ENCODE measurements at places on chromosomes 11 and 22.

DNA sequence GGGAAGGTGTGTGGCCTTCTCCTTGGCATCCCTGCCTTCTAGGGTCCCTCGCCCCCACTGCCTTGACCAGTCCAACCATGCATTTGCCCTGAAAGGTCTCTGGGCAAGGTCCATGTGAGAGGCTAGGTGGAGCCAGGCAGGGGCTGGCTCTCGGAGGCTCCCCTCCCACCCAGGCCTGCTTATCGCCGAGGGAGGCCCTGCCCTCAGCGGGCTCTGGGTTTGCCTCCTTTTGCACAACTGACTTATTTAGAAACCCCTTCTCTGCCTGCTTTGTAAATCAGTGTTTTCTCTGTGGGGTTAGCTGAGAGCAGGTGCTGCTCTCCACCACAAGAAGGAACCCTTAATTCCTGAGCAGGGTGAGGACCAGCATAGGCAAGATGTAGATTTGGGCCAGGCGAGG is 47.7 kb downstream of the CD82 start:
- ATAC-seq = no peak

- ATAC-seq = no peak
These were observed 145.0 kb downstream of the CCDC34 start for GRCh38 chr11:27217948-27218420.

DNA sequence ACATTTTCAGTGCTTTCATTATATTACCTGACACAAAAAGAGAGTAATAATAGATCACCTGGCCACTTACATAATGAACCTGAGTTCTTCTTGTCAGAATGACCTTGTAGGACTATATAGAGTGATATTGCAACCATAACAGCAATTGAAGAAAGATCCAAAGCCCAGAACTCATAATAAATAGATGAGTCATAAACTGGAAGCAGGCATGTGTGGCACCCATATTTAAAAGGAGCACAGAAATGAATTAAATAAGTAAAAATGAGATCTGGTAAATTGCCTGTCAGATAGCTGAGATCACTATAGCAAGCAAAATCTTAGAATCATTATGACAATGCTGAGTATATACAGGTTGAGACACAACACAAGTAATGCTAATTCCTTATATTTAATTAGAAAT is 331.8 kb downstream of the AASDHPPT start:
- ATAC-seq = no peak

- ATAC-seq = no peak
These were observed 11.2 kb upstream of the TMEM184B start for GRCh38 chr22:38284042-38284402.

DNA sequence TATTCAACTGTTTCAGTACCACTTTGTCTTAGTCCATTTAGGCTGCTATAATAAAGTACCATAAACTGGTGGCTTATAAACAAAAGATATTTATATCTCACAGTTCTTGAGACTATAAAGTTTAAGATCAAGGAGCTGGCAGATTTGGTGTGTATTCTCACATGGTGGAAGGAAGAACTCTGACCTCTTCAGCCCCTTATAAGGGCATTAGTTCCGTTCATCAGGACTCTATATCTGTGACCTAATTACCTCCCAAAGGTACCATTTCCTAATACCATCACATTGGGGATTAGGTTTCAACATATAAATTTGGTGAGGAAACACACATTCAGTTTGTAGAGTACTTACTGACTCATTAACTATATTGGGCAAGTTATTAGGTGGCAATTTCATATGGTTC is 10.7 kb upstream of the ARL14EP start:
- no peak for ATAC-seq

DNA sequence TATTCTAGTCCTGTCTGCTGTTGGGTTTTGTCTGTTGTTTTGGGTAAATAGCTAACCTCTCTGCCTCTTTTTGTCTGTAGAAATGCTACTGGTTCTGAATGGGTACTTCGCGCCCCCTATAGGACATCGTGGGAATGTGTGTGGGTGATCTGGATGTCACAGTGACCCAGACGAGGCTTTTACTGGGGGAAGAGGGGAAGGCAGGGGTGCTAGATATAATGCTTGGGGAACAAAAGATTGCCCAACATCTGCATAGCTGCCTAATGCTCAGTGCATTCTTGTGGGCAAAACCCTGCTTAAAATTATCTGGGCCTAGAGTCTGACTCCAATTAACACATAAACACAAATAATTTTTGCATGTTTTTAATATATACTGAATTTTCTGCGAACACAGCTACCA is 57.7 kb downstream of the BMAL1 start:
- ATAC-seq = peak; percentile 42

GRCh38 chr22:37193629-37194191 is 5.7 kb upstream of the C1QTNF6 start:
- peak; percentile 30 for ATAC-seq

DNA sequence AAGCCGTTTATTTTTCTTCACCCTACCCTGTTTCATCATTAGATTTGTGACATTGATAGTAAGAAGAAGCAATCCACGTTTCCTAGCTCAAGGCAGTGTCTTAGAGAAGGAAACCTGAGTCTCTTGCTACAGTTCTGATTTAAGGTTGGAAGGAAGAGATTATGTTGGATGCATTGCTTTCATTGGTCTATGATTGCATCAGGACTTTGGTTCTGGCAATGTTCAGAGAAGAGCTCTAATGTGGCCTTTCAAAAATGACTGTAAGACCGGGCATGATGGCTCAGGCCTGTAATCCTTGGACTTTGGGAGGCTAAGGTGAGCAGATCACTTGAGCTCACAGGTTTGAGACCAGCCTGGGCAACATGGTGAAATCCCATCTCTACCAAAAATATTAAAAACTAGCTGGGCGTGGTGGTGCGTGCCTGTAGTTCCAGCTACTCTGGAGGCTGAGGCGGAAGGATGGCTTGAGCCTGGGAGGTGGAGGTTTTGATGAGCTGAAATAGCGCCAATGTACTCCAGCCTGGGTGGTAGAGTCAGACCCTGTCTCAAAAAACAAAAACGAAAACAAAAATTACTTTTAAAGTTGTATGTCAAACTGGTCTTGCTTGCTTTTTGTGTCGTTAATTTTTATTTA is 4.1 kb downstream of the NUCB2 start:
- ATAC-seq = no peak

GRCh38 chr11:65779919-65780769 is 632 bp downstream of the AP5B1 start:
- ATAC-seq = peak; percentile 69

GRCh38 chr11:74288161-74288560 is 23.3 kb downstream of the P4HA3 start:
- peak; percentile 69 for ATAC-seq

- ATAC-seq = no peak
These were observed 62.3 kb upstream of the ANO5 start for GRCh38 chr11:22130462-22131053.

DNA sequence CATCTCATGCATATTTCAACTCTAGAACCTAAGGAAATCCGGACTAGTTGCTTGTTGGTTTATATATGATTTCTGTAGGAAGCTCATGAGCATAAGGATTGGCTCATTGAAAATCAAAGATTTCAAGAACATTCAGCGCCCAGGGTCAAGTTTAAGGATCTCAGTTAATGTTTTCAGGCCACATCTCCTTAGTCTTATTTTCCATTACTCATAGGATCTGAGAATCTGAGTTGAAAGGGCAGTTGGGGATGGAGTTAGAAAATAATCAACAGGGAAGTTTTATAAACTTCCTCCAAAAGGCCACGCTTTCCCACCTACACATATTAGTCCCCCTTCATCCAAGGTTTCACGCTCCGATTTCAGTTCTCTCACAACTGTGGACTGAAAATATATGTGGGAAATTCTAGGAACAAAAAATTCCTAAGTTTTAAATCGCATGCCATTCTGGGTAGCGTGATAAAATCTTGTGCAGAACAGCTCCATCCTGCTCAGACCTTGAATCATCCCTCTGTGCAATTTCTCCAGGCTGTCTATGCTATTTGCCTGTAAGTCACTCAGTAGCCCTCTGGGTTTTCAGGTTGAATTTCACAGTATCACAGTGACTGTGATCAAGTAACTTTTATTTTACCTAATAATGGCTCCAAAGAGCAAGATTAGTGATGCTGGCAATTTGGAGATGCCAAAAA is 160.2 kb downstream of the KIRREL3 start:
- no peak for ATAC-seq

DNA sequence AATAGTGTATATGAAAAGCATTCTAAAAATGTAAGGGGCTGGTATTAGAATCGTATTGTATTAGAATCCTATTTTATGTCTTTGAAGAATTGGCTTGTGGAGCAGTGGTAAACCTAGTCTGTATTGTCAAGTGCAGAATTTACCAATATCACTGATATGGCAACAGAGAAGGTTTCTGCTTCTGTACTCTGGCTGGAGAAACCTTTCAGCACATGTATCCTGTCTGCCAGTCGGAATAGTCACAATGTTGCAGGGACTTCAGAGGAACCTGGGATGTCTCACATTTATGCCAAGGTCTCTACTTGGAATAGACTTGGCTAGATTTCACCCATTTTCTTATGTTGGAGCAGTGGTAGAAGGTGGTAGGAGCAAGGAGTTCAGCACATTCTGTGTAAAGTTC is 4.4 kb downstream of the MTMR3 start:
- no peak for ATAC-seq
